ENCODE measurements at places on chromosomes 1 and 21.

GRCh38 chr1:16926491-16927073, 4.9 kb downstream of the CROCC start:
- no peak for DNase-seq

- DNase-seq, result no peak
Measured at GRCh38 chr1:105632342-105633196, 1423.9 kb upstream of the PRMT6 start.

GRCh38 chr1:174519844-174520243, 72.1 kb downstream of the GPR52 start:
- no peak for DNase-seq

DNA sequence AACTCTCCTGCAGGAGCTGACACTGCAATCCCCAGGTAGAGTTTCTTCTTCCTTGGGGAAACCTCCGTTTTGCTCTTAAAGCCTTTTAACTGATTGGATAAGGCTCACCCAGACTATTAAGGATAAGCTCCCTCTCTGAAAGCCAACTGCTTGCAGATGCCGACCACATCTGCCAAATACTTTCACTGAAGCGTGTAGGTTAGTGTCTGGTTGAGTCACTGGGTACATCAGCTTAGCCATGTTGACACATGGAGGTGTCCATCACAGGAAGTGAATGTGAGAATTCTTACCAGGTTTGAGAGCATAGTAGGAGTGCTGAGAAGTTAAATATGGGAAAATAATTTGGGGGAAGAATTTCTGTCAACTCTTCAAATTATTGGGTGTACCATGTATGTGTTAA, 202.0 kb downstream of the AJAP1 start:
- DNase-seq, result no peak

DNA sequence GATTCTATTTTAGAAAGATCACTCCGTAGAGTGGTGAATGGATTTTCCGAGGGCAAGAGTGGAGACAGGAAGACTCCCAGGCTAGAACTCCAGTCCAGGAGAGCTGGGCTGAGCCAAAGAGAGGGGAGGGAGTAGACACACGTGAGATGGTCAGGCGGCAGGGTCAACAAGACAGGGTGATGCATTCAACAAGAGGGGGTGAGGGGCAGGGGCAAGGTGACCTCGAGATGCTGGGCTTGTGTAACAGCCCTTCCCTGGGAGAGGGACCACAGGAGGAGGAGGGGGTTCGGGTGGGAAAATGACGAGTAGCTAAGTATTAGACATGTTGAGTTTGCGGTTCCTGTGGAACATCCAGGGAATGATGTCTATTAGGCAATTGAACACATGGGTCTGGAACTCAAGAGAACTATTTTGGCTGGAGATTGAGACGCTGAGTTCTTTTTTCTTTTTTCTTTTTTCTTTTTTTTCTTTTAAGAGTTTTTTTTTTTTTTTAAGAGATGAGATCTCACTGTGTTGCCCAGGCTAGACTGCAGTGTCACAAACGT, 13.3 kb downstream of the RSPO1 start:
- no peak for DNase-seq

GRCh38 chr1:50091068-50091467, 17.7 kb upstream of the ELAVL4 start:
- DNase-seq, result no peak

- DNase-seq, result peak; percentile 96
Measured at GRCh38 chr1:202235856-202236837, 42.5 kb downstream of the LGR6 start.

DNA sequence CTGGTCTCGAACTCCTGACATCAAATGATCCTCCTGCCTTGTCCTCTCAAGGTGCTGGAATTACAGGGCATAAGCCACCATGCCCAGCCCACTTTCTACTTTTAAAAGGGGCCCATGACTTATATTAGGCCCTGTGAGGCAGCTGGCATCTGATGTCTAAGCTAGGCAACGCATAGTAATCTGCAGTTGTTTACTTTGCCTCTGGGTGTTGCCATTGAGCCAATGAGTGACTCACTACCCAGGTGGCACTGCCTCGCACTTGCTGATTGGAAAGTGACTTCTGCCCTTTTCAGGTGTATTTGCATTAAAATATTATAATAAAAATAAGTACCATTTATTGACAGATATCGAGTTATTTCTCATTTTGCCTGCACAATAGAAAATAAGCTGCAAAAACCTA, 84.9 kb downstream of the KIF14 start:
- DNase-seq, result no peak

DNA sequence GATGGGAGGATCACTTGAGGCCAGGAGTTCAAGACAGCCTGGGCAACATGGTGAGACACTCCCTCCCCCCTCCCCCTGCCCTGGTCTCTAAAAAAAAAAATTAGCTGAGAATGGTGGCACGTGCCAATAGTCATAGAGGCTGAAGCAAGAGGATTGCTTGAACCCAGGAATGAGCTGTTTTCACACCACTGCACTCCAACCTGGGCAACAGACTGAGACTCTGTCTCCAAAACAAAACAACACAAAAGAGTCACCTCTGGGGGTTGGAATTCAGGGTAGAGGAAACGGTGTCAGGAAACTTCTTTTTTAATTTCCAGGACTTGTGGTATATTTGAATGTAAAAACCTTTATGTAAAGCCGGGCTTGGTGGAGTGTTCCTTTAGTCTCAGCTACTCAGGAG, 43.2 kb downstream of the RHOU start:
- DNase-seq, result no peak

- DNase-seq, result no peak
Measured at GRCh38 chr1:168101336-168101735, 35.4 kb downstream of the GPR161 start.

DNA sequence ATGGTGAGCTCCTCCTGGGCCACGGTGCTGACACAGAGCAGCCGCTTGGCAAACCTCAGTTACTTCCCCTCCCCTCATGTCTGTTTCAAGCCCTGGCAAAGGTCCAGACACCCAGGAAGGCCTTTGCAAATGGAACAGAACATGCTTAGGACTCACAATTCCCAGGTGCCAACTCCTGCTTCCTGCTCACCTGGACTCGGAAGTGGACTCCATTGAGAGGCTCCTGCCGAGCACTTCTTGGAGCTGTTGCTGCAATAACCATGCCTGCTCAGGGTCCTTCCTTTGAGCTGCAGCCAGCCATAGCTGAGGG, 10.7 kb downstream of the DCST2 start:
- no peak for DNase-seq

GRCh38 chr1:31707711-31708110, 3.9 kb upstream of the COL16A1 start:
- DNase-seq, result peak; percentile 63

DNA sequence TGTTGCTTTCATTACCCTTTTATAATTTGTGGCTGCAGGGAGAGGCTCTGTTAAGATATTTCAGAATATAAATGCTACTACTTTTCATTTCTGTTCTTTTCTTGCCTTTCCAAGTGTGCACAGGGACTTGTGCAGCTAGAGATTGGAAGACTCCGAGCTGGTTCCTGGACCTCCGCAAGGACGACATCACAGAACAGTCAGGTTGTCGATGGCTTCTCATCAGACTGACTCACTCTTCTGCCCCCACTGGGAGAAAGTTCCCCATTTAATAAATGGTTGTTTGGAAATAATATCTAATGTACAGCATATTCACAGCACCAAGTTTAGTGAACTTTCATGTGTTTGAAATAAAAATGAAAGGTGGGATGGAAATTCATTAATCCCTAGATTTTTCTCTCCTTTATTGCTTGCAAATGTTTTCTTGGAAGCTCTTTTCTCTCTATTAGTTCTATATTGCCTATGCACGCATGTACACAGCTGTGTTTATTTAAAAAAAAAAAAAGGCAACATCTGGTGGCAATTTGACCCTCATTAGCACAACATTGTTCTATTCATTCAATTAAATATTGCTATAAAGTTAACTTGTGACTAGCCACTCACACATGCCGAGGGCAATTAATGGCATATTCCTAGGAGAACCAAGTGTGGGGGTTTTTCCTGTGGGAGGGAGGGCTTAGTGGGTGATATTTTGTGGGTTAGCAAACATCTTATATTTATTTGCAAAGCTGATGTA, 77.5 kb upstream of the L1TD1 start:
- DNase-seq, result no peak

DNA sequence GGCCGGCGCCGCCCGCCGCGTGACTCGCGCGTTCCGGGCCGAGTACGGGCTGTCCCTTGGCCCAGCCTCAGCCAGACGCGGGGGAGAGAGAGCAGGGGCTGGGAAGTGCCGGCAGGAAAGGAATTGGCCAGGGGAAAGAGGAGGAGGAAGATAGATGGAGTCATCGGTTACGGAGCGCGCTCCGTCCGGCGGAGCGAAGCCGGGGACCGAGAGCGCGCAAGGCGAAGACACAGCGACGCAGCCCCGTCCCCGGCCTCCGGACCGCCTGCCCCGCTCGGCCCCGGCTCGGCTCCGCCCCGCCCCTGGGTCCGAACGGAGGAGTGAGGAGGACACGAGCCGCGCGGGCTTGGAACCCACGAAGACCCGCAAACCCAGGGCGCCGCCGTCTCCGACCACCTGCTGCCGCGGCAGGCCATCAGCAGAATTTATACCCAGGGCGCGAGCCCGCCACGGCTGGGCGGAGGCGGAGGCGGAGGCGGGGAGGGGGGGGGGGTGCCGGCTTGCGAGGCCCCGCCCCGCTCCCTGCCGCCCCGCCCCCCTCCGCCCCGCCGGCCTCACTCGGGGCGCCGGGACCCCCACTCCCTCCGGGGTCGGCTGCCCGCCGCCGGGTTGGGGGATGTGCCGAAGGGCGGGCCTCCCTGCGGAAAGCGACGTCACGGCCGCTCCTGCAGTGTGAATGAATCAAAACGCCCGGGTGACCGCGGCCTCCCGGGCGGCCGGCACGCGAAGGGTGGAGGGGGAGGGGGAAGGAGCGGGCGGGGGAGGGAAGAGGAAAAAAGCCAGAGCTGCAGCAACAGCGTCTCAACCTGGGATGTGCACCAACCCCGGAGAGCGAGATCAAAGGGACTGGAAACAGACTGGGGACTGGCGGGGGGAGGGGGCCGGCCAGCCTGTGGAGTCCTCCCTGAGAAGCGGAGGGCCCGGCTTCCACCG, at the start of gene LHX4:
TSS of gene LHX4 (plus strand) at position 782 of the 933 bp plus-strand sequence. CDS start 266 bp downstream, outside the sequence.
- no peak for DNase-seq

DNA sequence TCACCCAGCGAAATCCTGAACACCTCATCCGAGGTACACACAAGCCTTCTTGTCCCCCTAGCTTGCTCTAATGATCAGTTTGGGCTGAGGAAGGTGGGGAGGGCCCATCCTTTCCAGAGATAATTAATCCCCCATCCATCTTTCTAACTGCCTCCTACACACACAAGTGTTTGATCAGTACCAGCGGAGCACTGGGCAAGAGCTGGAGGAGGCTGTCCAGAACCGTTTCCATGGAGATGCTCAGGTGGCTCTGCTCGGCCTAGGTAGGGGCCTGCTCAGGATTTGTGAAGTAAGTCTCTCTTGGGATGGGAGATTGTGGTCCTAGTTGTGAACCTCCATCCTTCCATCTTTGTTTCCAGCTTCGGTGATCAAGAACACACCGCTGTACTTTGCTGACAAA, 5.8 kb downstream of the ANXA9 start:
- DNase-seq, result no peak

GRCh38 chr1:19799230-19800075, at the start of gene TMCO4:
Gene TMCO4 (minus strand): TSS chr1:19799916. CDS start chr1:19780758, 19,158 bp downstream.
- no peak for DNase-seq

DNA sequence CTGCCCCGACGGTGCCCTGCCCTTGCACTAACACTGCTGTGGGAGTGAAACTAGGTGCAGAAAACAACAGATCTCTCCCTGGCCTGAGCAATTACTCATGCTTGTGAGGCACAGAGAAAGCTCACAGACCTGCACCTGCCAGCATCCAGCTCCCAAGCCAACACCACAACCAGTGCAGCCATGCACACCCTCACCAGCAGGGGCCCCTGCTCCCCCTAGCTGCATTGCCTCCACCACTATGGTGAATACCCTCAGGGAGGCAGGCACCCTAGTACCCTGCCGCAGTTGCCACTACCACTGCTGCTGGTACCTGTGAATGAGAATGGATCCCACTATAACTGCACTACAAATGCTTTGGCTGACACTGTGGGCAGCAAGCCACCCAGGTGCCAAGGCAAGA, 7.1 kb upstream of the DIRAS3 start:
- no peak for DNase-seq

DNA sequence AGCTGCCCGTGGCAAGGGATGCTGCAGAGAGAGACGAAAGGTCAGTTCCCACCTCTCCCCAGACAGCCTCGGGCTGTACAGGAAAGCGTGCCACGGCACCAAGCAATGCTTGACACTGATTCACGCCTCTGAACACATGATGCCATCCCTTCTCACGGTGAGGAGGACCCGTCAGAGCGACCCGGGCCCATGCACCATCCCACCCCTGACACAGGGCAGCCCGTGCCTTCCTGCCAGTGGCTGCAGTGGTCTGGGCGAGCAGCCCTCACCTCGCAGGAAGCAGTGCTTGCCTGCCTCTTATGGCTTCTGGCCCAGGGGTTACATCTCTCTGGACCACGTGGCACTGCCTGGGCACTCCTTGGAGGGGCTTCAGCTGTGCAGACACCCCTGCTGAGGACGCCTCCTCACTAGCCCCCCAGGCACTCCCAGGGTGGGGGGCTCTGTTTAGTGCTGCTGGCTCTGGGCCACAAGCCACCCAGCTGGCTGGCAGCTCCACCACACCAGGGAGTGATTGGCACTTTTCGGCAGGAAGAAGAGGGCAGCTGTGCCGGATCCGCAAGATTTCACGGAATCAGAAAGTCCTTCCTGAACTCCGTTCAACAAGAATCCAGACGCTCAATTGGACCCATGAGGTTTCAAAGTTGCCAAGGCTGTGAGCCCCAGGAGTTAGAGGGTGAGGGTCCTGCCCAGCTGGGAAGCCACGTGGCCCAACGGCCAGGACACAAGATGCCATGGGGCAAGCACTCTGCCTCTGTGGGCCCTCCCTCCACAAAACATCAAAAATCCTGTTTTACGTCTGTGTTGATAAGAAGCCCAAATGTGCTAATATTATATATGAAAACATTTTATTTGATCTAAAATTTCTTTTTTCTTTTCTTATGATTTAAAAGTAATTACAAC, 34.8 kb upstream of the SLC19A1 start:
- no peak for DNase-seq

DNA sequence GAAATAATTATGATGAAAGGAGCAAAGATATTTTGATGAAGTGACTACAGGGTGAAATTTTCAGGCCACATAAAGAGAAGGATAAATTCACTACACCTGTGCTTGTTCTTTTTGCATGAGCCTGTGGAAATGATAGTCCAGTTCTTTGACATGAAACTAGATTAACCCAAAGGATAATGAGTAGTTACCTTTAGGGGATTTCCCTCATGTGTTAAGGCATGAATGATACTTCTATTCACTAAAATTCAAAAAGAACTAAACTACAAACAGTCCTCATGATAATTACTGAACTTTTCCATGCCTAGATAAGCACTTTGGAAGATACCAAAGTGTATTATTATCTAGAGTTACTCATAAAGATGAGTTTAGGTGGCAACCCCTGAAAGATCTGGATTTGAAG, 244.3 kb downstream of the PTPRC start:
- DNase-seq, result no peak

GRCh38 chr1:47684518-47684917, 246.7 kb downstream of the FOXD2 start:
- no peak for DNase-seq

DNA sequence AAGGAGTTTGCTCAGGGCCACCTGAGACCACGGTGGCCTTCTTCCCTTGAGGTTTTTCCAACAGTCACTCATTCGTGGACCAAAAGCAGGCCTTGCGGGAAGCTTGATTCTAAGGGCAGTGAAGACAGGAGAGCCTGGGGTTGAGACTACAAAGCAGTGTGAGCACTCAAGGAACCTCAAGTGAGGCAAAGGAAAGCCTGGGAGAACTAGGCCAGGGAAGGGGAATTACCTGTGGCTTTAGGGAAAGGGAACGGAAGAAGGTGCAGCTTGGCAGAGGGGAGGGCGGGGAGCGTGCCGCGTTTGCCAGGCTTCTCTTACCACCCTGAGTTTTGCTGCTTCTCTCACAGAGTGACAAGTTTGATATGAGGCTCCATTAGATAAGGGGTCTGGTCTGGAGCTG, 114.3 kb downstream of the DHRS3 start:
- DNase-seq, result no peak

Data from brain microvascular endothelial cell (primary cell).